ENCODE measurements at places on chromosomes 6 and 20. TPM values are rescaled to one million over a fixed set of nuclear protein-coding genes. Genes with fewer than 3 reads are reported as not detected.

DNA sequence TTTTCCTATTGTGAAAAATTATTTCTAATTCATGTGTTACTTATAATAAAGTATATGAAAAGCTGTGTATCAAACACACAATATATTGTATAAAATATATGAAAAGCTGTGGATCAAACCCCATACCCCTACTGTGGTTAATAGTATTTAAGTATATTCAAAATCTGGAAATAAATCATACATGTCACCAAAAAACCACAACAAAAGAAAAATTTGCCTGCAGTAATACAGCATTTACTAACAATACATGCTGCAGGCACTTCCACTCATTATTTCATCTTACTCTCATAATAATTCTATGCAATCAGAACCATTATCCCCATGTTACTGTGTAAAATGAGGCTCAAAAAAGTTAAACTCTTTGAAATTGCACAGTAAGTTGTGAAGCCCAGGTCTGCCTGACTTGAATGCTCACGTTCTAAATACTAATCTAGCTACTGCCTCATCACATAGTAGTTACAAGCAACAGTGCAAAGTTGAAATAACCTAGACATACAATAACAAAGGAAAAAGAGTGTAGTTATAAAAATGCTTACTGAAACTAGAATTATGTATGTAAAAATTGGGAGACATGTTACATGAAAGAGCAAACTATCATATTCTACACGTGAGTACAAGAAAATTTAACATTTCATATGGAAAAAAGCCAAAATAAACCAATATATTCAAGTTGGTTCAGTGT is 61.7 kb downstream of the FAM217A start:
- no peak for DNase-seq

GRCh38 chr6:117677553-117678141 is 2.4 kb downstream of the NUS1 start:
- DNase-seq, result no peak

Gene TAF4
- polyA plus RNA-seq, result 5.7 TPM

DNA sequence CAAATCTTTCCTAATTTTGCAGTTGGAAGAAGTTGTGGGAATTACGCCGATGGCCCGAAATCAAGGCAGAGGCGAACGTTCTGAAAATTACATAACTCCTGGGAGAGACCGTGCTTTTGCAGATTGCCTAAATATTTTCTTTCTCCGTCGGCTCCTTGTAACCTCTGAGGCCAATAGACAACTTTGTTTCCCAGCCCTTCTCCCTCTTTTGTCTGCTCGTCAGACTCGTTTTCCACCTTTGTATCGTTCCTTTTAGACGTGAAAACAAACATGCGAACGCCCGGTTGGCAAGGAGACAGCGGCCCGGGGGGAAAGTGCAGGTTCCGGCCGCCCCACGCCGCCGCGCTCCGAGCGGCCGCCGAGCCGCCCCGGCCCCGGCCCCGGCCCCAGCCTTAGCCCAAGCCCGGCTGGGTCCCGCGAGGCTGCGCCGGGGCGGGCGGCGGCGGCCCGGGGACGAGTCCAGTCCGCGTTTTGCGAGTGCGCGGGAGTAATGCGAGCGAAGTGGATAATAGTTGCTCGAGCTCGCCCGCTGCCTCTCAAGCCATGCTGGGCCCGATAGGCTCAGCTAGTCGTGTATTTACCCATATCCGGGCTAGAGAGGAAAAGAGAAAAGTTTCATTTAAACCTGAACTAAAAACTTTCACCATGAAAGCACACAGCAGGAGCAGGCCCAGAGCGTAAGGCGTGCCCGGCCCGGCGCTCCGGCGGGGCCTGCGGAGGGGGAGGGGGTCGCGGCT is at the start of gene ARID1B:
Gene ARID1B, plus strand, starts transcription at position 539 of the 737 bp plus-strand sequence. CDS start 303 bp downstream, outside the sequence.
- peak; percentile 88 for DNase-seq

DNA sequence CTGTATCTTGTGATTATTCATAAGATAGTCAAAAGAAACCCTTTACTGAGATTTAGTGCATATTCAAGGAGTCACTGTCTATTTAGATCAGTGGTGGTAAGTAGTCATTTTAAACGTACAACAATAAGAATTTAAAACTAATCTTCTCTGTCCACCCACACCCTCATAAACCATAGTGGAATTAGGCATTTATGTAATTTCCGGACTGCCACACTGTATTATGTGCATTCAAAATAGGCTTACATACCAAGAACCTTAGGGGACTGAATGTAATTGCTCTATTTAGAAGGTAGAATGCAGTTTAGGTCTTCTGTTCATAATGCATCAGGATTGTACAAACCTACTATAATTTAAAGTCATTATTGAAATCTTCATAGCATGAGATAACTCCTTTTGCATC is 685.4 kb downstream of the TENT5A start:
- DNase-seq, result no peak

Gene FILIP1
- 0.33 TPM for polyA plus RNA-seq

GRCh38 chr20:17836303-17836861 is 132.2 kb downstream of the SNX5 start:
- peak; percentile 57 for DNase-seq

- DNase-seq, result no peak
These were observed 62.8 kb downstream of the ILRUN start for GRCh38 chr6:34633785-34634184.

DNA sequence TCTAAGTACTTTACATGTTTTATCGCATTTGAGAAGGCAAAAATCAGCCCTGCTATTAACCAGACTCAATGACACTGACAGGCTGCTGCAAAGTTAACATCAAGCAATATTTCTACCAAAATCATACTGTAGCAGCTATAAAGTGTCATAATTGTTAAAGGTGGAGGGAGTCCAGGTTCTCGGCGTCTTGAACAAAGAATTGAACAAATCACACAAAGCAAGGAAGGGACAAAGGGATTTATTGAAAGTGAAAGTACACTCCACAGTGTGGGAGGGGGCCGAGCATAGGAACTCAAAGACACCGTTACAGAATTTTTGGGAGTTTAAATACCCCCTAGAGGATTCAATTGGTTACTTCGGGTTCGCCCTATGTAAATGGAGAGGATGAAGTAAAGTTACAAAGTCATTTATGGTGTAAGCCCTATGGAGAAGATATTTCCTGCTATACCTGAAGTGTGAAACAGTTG is 12.9 kb upstream of the ZNF391 start:
- DNase-seq, result no peak

DNA sequence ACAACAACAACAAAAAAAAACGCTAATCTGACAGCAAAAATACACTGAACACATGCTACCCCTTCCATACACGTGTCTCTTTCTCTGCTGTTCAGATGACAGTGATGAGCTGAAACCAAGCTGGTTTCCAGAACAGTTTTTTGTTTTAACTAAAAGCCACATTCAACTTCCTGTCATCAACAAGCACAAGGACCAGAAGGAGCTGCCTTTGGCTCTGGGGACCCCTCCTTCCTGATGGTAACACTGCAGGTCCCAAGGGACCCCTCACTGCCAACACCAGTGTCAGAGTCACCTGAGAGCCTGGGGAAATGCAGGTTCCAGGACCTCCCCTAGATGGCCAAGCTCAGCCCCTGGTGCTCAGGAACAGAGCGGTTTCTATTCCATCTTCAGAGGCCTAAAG is 6.0 kb downstream of the CST7 start:
- DNase-seq, result no peak

DNA sequence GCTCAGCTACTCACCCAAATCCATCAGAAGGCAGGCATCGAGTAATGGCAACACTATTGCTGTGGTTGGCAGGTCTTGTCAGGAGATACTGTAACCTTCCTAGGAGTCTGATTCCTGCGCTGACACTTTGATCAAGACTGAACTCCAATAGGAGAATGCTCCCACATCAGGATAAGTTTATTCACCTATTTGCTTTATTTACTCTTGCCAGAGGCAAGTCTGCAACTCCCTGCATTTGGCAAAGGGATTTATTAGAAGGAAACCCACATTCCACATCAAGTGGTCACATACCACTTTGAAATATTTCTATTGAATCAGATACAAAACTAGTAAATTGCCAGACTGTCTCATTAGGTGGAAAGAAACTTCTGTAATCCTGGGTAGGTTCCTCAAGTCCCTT is 43.5 kb downstream of the ZFAND3 start:
- DNase-seq, result no peak

GRCh38 chr6:155248008-155249001 is 15.5 kb upstream of the CLDN20 start:
- DNase-seq, result no peak

Gene C6orf58
- polyA plus RNA-seq, result 0.23 TPM

GRCh38 chr20:61052195-61052750 is 199.8 kb upstream of the CDH4 start:
- DNase-seq, result no peak

GRCh38 chr6:140599916-140600315 is 1225.5 kb upstream of the CITED2 start:
- DNase-seq, result no peak

Gene NRN1
- polyA plus RNA-seq, result 3.4 TPM

DNA sequence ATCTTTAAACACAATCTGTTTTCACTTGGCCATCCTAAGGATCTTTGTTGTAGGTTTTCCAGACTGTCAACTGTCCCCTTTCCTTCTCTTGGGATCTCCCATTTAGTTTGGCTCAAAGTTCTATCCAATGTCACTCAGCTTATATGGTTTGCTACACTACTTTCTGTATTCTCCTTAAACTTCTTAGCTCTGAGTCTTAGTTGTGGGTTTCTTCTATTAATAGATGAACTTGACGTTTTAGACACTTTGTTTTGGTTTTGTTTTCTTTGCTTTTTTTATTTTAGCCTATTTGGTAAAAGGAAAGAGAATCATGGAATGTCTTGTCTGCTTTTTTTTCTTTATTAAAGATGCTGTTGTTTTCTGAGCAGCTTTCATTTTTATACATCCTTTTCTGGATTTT is 11.4 kb downstream of the RMND1 start:
- no peak for DNase-seq

Gene DEFB116
- polyA plus RNA-seq, result not detected

Gene DSP
- polyA plus RNA-seq, result 35.0 TPM

DNA sequence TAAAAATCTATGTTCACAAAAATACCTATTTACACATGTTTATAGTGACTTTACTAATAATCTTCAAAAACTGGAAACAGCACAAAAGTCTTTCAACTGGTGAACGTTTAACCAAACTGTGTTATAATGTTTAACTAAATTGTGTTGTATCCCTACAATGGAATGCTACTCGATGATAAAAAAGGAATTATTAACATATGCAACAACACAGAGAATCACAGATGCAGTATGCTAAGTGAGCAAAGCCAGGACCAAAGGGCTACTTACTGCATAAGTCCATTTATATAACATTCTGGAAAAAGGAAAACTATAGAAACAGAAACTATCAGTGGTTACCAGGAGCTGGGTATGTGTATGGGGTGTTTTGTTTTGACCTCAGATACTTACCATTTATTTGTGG is 602.2 kb upstream of the BTBD3 start:
- DNase-seq, result no peak

Gene SLC22A23
- 7.6 TPM for polyA plus RNA-seq

Gene PXDC1
- 13.7 TPM for polyA plus RNA-seq

GRCh38 chr6:167211881-167212712 is 54.3 kb upstream of the GPR31 start:
- no peak for DNase-seq

Gene TEAD3
- polyA plus RNA-seq, result 8.5 TPM

Gene SLC26A8
- polyA plus RNA-seq, result 0.07 TPM

DNA sequence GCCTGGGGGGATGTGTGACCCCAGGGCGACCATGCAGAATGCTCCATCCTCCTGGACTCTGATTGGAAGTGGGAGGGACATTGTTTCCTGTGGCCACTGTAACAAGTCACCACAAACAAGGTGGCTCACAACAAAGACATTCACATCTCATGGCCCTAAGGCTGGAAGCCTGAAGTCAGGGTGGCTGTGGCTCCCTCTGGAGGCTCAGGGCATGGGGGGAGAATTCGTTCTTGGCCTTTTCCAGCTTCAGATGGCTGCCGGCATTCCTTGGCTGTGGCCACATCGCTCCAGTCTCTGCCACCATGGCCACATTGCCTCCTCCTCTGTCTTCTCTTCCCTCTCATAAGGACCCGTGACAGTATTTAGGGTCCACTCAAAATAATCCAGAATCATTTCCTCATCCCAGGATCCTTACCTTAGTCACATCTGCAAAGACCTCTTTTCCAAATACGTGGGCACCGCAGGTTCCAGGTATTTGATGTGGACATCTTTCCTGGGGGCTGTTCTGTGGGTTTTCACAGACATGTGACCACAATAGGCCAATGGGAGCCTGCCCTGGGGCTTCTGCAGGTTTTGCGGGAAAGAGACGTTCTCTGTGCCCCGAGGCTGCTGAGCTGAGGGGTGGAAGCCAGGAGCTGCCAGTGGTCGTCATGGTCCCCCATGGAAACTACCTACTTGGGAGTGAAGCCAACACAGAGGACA is 249.3 kb downstream of the PREX1 start:
- DNase-seq, result no peak

Gene FOXF2
- polyA plus RNA-seq, result 0.23 TPM

DNA sequence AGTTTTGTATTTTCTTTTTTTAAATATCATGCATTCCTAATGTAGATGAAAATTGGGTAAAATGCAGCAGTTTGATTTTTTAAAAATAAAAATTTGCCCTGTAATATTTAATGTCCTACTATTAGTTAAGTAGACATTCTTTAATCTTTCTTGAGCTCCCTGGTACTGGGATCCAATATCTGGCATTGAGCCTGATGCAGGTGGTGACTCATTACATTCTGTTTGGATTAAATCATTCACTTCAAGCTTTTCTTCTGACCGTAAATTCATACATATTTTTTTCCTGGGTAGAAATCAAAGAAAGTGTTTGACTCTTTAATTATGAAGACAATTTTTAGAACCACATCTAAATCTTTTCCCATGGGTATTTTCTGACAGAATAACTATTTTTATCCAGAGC is 768.8 kb upstream of the SLC35B3 start:
- DNase-seq, result no peak

DNA sequence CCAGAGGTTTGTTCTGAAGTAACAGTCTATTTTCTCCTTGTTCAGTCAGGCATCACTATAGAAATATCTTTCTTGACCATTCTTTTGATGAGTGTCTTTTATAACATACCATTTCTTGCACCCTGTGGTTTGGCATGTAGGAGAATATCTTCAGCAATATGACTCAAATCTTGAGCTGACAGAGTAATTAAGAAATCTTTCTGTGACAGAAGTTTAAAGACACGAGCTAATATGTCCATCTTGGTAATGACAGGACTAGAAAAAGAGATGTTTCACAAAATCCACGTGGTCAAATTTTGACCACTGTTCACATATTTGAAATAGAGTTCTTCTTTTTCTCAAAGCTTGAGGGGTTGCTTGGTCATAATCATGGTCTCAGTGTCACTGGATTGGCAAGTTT is 149.9 kb downstream of the MYB start:
- no peak for DNase-seq

Gene C6orf141
- 14.5 TPM for polyA plus RNA-seq

DNA sequence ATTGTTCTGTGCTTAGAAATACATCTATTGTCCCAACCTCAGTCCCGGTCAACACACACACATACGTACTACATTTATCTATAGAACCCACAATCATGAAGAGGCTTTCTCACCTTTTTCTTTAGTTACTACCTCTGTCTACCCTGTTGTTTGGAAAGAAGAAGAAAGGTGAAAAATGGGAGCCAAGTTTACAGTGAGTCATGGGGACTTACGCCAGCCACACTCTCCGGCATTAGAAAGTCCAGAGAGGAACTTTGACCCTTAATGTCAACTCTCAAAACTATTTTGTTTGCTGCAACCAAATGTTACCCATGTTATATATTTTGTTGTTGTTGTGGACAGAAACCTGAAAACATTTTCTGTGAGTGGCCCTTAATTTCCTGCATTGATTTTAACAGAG is 259.1 kb downstream of the ZFAND3 start:
- DNase-seq, result no peak

Gene ALDH5A1
- polyA plus RNA-seq, result 5.9 TPM

Gene TUBB1
- polyA plus RNA-seq, result 1.2 TPM

- no peak for DNase-seq
These were observed 93.5 kb downstream of the ADGRG6 start for GRCh38 chr6:142395266-142395665.

Gene OR2B6
- polyA plus RNA-seq, result not detected

Gene KHDC1
- polyA plus RNA-seq, result 1.9 TPM

Gene SLC52A3
- polyA plus RNA-seq, result 1.6 TPM

All from pancreas (tissue), 10 donors.